Sigmoid colon (tissue), 7 donors: ENCODE measurements at places on chromosomes 2 and 18.
A peak's percentile ranks its signal among the peaks of the same experiment; 100 is the strongest.

DNA sequence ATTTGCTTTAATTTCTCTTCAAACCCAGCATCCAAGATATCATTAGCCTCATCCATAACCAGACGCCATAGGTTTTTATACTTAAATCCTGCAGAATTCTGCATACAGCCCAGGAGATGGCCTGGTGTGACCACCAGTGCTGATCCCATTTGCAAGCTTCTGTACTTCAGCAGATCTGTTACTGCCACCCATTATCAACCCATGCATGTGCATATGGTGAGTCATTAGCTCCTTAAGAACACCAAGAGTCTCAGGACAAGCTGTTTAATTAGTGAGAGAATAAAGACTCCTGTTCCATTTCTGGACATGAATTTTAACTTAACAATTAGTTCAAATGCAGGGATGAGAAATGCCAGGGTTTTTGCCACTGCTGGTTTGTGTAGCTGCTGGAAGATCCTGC is 110.7 kb upstream of the TANK start:
- no peak for DNase-seq

GRCh38 chr2:205972113-205972512 is 113.9 kb downstream of the INO80D start:
- DNase-seq, result peak; percentile 66

- peak; percentile 28 for DNase-seq
Observed at GRCh38 chr18:49519101-49519971, 32.3 kb upstream of the C18orf32 start.

- no peak for DNase-seq
Observed at GRCh38 chr2:156349605-156350004, 17.1 kb upstream of the NR4A2 start.

DNA sequence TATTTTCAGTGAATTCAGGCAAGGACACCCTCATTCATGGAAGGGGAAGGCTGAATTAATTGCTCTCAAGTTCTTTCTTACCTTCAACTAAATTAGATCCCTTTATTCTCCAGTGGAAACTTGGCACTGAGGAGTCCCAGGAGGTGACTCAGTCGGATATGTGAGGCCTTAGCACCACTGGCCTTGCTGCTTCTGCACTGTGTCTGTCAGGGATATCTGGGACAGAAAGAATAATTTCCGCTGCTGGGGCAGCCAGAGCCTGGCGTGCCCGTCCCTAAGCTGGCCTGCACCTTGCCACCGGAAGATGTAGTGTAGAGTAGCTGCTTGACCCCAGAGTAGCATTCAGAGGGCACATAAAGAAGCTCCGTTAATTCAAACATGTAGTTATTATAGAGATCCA is 53.4 kb downstream of the LIMS1 start:
- peak; percentile 76 for DNase-seq

DNA sequence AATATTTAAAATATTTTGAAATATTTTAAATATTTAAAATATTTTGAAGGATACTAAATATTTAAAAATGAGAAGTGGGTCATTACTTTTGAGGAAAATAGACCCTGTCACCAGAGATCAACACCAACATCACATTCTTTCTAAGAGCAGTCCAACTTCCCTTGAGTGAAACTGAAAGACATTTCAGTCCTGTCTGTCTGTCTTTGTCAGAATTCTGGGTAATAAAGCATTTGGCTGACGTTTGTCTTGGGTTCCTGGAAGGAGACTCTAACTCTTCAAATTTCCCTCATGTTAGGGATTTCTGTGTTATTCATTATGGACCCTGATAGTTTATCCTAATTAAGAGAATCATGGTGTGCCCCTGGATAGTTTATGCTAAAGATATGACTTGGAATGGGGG is 32.8 kb downstream of the TTC21B start:
- DNase-seq, result no peak

DNA sequence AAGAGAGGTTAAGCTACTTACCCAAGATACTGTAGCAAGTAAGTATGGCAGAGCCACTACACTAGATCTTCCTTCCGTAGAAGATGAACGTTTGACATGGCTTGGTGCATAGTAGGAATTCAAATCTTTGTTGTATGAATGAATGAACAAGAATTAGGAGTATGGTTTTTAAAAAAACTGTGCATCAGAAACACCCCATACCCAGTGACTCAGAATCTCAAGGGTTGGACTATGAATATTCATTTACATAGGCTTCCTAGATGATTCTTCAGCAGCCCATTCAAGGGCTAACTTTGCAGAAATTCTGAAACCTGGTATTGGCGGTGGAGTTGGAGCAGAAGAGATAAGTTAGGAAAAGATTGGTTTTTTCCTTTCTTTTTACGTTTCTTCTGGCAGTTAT is 5.4 kb downstream of the ACTR3 start:
- DNase-seq, result no peak

- DNase-seq, result no peak
Observed at GRCh38 chr18:62954366-62954765, 239.0 kb downstream of the PHLPP1 start.

DNA sequence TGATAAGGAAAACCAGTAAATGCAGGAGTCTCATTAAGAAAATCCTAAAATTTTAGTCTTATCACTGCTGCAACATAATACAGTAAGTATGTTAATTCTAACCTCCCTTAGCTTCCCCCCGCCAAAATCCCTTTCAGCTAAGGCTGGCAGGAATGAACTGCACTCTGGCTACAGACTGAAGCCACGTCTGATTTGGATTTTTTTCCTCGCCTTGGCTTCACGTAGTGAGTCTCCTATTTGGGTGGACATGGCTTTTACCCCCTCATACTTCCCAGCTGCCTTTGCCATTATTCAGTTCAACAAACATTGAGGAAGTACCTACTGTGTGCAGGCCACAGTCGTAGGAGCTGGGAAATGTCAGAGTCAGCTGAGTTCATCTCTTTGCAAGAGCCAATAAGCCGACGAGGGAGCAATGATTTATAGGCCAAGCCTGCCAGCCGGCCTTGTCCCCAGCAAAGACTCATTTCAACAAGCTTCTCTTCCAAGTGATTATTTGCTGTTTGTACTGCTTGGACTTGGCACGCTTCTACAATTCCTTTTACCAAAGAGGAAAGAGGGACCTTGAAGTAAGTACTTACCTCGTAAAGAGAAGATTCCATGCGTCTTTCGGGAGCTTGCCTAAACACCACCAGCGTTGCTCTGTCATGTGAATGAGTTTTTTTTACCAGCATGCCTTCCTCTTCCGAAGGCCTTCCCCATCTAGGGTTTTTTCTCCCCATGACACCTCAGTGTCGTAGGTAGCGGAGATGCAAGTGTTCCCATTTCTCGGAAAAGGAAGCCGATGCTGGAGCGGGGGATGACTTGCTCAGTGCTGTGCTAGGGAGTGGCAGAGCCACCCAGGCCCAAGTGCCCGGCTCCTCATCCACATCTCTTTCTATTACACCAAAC is 138.6 kb downstream of the KLHL29 start:
- peak; percentile 92 for DNase-seq

DNA sequence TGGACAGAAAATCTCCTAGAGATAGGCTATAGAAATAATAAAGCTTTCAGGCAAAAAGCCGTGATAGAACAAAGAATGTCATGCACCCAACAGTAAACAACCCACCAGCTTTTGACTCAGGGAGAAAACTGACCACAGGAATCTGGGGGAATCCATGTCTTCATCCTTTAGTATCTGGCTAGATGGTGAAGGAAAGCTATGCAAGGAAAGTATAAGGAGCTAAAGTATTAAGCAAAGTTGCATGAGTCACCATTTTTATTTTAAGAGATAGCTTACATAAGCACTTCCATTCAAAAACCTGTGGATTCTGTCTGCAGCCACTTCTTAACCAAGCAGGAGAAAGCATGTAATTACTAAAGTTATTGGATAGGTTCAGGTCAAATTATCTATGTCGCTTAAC is 363.8 kb downstream of the LRP1B start:
- no peak for DNase-seq

GRCh38 chr2:121297217-121297830 is 12.3 kb upstream of the TFCP2L1 start:
- no peak for DNase-seq

- peak; percentile 88 for DNase-seq
Observed at GRCh38 chr18:26091047-26091630, 726 bp upstream of the SS18 start.

- DNase-seq, result peak; percentile 54
Observed at GRCh38 chr18:44699572-44700261, 19.0 kb downstream of the SETBP1 start.

GRCh38 chr18:62767321-62767720 is 52.0 kb downstream of the PHLPP1 start:
- DNase-seq, result no peak

DNA sequence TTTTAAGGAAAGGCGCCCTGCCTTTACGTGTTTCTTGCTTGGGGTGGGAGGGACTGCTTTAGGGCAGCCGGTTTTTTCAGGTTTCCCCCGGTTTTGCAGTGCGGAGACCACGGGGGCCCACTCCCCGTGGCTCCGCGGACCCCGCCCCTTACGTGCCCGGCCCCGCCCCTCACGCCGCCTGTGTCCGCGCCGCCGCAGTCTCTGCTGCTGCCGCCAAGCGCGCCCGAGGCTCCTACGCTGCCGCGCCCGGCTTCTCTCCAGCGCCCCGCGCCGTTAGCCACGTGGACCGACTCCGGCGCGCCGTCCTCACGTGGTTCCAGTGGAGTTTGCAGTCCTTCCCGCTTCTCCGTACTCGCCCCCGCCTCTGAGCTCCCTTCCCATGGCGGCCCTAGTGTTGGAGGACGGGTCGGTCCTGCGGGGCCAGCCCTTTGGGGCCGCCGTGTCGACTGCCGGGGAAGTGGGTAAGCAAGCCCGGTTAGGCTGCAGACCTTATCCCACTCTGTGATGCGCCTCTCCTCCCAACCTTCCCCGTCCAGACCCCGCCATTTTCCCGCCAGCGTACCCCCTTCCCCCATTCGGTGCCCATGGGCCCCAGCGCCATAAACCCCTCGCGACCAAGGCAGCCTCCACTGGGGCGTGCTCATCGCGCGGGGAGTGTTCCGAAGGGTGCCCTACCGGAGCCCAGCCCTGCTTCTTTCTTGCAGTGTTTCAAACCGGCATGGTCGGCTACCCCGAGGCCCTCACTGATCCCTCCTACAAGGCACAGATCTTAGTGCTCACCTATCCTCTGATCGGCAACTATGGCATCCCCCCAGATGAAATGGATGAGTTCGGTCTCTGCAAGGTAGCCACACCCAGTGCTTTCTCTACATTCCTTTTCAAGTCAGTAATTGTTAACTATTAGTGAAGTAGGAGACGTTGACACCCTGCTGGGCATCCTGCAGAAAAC is at the start of gene CAD:
CAD (plus strand) TSS at position 197 of the 949 bp plus-strand sequence; CDS start at position 380, 183 bp downstream.
- DNase-seq, result peak; percentile 93

- DNase-seq, result no peak
Observed at GRCh38 chr18:35362531-35362930, 14.6 kb downstream of the ZNF396 start.

DNA sequence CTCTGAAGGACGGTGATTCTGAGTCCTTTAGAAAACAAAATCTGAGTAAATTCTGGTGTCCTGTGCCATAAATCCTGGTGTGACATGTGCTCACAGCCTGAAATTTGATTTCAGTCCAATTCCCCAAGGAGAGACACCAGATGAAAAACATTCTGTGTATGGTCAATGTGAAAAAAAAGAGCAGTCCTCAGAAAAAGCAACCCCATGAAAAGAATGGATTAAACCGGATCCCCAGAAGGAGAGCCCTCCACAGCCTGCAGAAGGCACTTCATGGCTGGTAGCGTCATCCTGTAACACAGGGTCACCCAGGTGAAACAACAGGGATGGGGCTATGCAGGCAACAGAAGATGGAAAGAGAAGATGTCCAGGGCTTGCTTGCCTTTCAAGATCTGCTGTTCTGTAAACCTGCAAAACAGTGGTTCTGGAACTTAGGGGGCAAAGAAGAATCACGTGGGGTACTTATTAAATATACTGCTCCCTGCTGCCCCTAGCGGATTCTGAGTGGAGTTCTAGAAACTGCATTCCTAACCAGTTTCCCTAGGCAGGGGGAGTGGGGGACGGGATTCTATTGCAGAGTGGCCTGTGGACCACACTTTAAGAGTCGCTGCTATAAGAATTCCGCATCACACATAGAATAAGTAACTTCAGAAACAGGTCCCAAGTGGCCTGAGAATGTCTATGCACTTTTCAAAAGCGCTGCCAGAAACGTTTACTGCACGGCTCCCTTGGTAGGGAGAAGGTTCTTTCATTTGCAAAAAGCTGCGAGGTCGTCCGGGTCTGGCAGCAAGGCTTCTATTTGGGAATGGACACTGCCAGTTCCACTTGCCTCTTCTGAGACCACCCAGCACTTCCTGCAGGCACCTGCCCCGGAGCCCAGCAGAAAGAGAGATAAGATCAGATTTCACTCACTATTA is 118.9 kb upstream of the ARL5A start:
- DNase-seq, result no peak

DNA sequence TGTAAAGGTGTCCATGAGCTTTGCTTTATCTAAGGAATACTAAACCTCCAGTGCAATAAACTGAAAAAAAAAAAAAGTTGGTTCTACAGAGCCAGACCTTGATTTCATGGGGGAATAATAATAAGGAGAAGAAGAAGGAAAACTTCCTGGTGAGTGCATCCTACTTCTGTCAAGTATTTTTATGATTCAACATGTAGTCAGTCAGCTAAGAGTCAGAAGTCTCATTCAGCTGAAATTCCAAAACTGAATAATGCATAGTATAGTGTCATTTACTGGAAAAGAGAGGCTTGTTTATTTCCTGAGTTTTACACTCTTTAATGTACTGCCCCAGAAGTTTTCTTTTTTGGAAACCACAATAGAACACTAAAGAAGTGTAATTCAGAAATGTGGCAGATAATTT is 77.8 kb upstream of the TACR1 start:
- no peak for DNase-seq

- no peak for DNase-seq
Observed at GRCh38 chr2:239781454-239781853, 243.7 kb downstream of the NDUFA10 start.

DNA sequence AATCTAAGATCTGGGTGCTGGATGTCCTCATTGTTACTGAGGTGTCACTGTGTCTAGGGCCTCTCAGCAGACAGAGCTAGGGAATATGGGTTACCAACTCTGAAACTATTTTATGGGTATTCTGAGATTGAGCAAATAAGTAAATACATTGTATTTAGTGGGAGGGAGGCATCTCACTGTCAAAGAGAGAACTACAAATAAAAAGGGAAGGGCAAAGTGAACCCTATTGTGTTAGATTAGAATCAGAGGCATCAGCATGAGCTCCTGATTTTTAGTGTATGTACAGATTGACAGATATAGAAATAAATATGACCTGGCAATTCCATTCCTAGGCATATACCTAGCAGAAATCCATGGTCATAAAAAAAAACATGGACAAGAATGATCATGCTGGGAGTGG is 33.9 kb upstream of the RAB6C start:
- DNase-seq, result no peak
